ENCODE measurements at places on chromosomes 11 and 22.
A peak's percentile ranks its signal among the peaks of the same experiment; 100 is the strongest.

DNA sequence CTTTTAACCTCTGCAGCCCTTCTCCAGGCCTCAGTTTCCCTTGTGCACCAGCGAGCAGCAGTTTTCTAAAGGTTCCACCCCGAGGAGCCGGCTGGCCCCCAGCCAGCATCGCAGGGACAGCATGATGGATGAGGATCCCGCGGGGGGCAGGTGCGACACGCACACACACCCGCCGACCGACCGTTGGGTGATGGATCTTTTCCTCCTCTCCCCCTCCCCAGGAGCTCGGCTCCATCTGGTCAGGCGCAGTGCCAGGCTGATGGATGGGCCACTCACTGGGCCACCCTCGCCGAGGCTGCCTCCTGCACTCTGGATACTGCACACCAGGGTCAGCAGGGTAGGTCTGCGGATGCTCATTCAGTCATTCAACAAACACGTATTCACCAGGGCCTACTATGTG lies 12.8 kb upstream of the CABP7 start:
- DNase-seq, result no peak

DNA sequence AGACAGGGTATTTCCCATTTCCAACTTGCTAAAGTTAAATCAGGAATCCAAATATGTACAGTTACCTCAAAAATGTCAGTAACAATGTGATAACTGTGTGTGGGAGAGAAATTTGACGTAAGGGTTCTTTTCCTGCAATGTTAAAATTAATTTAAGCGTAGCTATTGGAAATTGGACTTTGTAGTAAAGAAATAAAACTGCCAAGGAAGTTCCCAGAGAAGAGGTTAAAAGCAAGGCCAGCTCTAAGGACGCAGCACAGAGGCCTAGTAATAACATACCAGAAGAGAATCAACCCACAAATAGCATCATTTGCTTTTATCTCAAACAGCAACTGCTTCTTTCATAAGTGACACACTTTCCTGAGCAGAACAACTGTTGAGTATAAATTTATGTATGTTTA lies 36.8 kb upstream of the GRIA4 start:
- DNase-seq, result no peak

- DNase-seq, result no peak
Measured at GRCh38 chr22:47017245-47017644, 254.8 kb downstream of the TBC1D22A start.

DNA sequence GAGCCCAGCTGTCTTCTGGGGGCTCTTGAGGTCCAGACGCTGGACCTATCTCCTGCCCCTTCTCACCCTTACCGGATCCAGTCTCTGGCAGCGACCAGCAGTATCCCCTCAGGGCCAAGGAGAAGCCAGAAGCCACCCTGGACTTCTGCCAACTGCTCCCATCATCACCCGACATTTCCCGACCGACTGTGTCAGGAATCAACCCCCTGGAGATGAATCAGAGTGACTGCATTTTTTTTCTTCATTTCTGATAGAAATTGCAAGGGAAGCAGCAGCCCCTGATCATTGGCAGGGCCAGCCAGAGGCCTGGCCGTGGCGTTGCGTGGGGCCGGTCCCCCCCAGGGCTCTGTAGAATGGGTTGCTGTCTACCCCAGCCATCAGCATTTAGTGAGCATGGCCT lies 5.2 kb upstream of the LIF start:
- DNase-seq, result no peak

GRCh38 chr22:37643225-37643847 lies 3.9 kb downstream of the SH3BP1 start:
- peak; percentile 27 for DNase-seq

- peak; percentile 56 for DNase-seq
Measured at GRCh38 chr11:65779919-65780769, 632 bp downstream of the AP5B1 start.

DNA sequence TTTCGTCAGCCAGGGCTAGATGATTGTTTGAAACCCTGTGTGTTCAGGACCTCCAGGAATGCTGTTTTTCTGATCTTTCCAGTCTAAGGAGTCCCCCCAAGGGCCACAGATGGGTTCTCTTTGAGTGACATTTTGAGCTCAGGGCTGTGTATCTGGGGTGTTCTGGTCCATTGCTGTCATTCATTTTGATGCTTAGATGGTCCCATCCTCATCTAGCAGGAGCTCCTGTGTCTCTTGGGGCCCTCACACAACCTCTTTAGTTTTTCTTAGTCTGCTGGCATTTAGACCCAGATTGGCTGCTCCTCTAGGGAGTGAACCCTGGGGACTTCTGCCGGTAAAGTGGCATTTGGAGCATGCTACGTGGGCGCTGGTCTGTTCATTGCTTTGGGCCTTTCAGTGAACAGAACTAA lies 39.1 kb downstream of the MED15 start:
- no peak for DNase-seq

- no peak for DNase-seq
Measured at GRCh38 chr11:7417328-7417727, 68.0 kb upstream of the OLFML1 start.
